ENCODE measurements at places on chromosomes 13 and 19.

DNA sequence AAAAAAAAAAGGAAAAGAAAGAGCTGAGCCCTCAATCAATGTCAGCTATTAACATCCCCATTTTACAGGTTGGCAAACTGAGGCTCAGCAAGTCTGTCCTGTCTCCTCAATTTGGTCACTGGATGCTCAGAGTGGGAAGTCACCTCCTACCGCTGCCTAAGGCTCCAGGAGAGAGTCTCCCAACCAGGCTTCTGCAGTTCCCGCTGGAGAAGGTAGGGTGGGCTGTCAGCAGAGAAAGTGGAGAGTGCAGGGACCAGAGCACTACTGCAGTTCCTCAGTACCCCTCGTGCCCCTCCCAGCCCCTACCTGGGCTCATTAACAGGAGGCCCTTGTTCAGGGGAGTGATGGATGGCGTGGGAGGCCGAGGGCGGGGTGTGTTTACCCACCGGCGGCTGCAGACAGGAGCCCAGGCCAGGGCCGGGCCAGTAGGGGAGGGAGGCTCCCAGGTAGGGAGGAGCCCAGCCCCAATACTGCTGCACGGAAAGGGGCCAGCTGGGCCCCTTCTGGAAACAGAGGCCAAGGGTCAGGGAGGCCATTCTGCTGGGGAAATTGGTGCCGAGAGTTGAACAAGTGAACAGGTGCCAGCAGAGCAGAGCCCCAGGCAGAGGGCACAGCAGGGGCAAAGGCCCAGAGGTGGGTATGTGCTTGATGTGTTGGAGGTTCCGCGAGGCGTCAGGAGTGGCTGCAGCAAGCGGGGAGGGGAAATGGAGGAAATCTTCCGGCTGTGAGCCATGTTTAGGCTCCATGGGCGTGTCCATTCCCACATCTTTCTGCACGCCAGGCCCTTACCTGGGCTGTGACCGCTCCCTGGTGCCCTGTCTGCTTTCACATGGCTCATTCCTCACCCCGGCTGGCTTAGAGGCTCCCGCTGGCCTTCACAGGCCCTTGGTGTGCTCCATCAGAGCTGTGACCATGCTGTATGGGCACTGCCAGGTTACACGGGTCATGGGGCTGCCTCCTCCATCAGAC, 7.6 kb upstream of the COMP start:
- no peak for DNase-seq

DNA sequence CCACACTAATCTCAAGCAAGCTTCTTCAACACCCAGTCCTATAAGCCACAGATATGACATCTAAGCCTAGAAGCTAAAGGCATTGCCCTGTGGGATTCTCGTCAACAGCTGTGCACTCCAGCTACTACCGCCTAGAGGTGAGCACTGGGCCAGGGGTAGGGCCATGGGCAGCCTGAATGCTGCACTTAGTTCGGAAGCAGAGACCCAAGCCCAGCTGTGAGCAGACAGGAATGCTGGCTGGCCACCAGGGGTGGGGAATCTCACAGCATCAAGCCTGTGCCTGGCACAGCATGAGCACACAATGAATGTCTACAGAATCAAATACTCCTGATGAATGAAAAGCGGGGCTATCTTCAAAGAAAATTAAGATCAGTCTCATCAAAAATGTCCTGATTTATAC, 167.5 kb upstream of the UBL3 start:
- no peak for DNase-seq

GRCh38 chr13:106455777-106456176, 79.7 kb downstream of the EFNB2 start:
- DNase-seq, result no peak

DNA sequence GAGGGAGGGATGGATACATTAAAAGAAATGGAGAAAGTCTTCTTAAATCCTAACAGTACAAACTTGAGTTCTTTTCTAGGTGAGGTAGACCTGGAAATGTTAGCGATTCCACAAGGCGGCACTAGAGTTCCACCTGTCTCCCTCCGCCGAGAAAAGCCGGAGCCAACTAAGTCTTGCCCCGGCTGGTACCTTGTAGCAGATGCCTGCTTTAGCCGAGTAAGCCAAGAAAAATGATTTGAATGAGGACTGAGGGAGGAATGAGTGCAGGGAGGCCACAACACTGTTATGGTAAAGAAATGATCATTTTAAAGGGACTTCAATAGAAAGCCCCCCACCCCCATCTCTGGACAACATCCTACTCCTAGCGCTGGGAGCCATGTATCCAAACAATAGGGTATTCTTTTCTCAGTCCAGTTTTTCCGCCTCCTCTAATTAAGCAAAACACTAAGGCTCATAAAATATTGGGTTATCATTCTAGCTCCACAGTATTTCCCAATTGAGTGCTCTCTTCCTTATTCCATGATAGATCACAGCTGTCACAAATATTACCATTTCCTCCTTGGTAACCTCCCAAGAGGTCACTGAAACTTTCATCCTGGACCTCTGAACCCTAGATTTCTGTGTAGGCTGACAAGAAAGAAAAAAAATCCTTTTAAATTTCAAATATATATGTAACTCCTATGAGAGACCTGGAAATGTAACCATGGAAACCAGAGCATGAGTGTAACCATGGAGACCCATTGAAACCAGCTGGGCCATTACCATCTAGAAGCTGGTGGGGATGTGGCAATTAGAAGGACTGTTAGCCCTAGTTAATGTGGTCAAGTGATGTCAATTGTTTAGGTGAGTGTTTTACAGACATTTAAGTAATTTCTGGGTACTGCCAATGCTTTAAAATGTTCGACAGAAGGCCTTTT, 58.3 kb downstream of the GPALPP1 start:
- peak; percentile 83 for DNase-seq

- no peak for DNase-seq
These were observed 15.5 kb downstream of the IRGC start for GRCh38 chr19:43731346-43731745.

- no peak for DNase-seq
These were observed 241.3 kb downstream of the DACH1 start for GRCh38 chr13:71625694-71626093.

DNA sequence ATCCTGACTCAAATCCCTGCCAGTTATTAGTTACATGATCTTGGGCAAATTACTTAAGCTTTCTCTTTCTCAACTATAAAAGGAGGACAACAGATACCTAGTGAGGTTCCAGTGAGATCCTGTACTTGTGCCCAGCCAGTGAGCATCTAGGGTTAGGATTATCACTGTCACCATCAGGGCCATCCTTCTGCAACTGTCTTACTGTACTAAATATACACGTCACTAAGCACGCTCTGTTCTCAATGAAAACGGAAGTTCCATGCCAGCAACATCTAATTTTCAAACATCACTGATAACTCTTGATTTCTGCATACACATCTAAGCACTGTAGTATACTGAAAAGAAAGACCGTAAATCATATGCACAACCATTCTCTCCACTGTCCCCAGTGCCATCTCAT, 70.0 kb downstream of the FOXO1 start:
- DNase-seq, result no peak

GRCh38 chr19:50022823-50023222, 2.3 kb downstream of the VRK3 start:
- DNase-seq, result no peak

- DNase-seq, result no peak
These were observed 665 bp downstream of the VASP start for GRCh38 chr19:45507872-45508416.

GRCh38 chr13:94864474-94864873, 152.1 kb upstream of the SOX21 start:
- DNase-seq, result no peak

DNA sequence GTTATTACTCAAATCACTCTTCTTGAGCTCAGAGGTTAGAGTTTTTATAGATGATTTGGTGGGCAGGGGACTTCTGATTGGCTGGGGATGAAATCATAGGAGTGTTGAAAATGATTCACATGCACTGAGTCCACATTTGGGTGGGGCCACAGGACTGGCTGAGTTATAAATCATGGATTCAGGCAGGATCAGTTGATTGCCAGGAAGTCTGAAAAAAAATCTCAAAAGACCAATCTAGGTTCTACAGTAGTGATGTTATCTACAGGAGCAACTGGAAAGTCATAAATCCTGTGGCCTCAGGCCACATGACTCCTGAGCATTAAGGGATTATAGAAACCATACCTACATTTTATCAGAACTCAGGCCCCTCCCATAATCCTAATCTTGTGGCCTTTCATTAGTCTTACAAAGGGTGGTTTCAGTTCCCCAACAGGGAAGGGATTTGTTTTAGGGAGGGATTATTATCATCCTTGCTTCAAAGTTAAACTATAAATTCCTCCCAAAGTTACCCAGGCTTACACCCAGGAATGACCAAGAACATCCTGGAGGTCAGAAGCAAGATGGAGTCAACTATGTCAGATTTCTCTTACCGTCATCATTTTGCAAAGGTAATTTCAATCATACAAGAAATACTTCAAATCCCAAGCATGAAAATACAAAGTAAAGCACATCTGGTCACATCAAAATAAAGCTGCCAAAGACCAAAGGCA, 5.6 kb upstream of the CCDC70 start:
- DNase-seq, result no peak

DNA sequence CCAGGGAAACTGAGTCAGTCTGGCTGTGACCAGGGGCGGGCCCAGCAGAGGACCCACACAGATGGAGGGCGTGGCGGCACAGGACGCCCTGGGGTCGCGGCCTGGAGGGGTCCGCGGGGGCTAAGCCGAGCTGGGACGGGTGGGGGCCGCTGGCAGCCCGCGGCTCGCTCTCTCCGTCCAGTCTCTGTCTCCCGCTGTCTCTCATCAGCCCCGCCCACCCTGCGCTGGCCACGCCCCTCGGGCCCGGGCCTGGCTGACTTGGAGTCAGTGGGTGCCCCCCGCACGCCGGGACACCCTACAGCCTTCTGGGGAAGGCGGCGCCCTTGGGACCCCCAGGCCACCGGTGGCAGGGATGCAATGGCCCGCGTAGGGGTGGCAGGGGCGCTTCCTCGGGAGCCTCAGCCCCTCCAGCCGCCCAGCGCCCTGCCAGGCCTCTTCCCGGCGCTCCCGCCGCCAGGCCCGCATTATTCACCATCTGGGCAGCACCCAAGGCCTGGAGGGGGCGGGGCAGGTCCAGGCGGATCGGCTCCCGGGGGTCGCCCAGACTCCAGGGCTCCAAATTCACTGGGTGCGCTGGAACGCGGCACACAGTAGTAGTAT, at the start of gene TBXA2R:
TBXA2R (minus strand) TSS at position 186 of the 600 bp plus-strand sequence. CDS start 6,241 bp downstream, outside the sequence.
- DNase-seq, result peak; percentile 47

- no peak for DNase-seq
These were observed 1263.1 kb downstream of the PCDH9 start for GRCh38 chr13:65966991-65967451.

- no peak for DNase-seq
These were observed 17.2 kb upstream of the DACT3 start for GRCh38 chr19:46678110-46678732.

DNA sequence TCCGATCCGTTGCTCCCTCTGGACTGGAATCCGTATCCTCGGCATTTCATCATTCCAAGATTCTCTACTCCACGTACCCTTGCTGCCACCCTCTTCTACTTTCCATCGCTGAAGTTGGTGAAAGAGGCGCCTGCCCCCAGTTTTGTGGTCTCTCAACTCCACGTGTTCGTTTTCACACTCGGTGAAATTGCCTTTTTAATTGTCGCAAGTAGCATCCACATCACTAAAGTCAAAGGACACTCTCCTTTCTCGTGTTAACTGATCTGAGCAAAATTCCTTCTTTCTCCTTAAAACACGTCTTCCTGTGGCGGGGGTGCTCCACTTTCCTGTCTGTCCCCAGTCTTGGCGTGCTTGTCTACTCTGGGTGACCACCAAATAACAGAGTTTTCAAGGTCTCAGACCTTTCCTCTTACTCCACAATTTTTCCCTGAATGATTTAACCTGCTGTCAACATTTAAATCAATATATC, 1.1 kb upstream of the TMTC4 start:
- DNase-seq, result no peak
